SHP77 (cell line): ENCODE measurements at places on chromosomes 16 and 17.
A peak's percentile ranks its signal among the peaks of the same experiment; 100 is the strongest.

GRCh38 chr16:14609716-14610115 is 20.3 kb downstream of the PARN start:
- no peak for DNase-seq

- no peak for DNase-seq
Observed at GRCh38 chr16:25010542-25010941, 4.6 kb downstream of the ARHGAP17 start.

- DNase-seq: peak; percentile 30
Observed at GRCh38 chr17:17792551-17793377, 44.0 kb downstream of the SREBF1 start.

DNA sequence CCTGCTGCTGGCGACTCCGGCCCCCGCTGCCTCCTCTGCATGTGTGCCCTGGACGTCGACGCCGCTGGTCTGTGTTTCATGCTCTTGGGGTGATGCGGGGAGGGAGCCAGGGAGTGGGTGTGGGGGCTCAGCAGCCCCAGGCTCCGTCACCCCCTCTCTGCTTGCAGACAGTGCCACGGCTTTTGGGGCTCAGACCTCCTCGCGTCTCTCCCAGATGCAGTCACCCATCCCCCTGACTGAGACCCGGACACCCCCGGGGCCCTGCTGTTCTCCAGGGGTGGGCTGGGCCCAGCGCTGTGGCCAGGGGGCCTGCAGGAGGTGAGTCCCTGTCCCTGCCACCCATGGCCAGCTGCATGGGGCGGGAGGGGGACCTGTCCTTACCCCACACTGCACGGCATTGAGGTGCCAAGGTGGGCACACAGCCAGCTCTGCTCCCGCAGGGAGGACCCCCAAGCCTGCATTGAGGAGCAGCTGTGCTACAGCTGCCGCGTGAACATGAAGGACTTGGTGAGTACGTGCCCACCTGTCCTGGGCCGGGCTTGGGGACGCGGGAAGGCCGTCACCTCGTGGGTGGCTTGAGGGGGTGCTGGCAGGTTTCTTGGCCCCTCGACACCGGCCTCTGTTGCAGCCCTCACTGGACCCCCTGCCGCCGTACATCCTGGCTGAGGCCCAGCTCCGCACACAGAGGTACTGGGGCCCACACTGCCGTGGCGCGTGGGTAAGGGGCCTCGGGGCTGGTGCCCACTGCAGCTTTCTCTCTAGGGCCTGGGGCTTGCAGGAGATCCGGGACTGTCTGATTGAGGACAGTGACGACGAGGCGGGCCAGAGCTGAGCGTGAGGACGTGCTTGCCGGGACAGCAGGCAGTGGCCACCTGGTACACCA is 8.4 kb downstream of the CTU2 start:
- DNase-seq: no peak

GRCh38 chr16:49352892-49353291 is 20.7 kb upstream of the C16orf78 start:
- DNase-seq: no peak

- DNase-seq: no peak
Observed at GRCh38 chr17:69450918-69451317, 36.4 kb downstream of the MAP2K6 start.

DNA sequence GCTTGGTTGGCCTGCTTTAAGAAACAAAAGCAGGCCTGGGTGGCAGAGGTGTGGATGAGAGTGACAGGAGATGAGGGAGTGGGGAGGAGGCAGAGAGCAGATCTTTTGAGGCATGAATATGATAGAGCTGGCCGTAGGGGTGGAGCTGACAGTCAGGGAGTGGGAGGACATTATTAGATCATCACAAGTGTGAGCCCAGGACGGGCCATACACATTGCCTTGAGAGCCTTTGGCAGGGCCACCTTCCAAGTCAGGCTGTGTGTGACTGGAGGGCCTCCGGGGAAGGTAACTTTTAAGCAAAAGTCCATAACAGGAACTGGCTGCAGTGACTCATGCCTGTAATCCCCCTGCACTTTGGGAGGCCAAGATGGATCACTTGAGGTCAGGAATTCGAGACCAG is 26.3 kb downstream of the GINS3 start:
- no peak for DNase-seq

DNA sequence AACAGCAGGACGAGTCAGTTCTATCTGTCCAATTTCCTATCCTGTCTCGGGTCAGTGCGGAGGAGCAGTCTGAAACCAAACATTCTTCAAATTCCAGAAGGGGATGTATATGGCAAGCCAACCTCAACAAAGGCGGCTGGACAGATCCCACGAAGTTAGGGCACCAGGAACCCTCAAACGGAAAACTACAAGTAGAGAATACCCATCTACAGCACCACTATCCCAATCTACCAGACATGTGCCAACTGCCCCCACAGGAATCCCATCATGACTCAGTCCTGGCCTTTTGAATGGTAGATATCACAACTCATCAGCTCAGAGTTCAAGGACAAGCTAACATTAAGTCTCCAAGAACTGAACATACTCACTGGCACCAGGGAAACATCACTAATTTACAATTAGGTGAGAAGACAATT is 2.3 kb downstream of the NAT9 start:
- no peak for DNase-seq

DNA sequence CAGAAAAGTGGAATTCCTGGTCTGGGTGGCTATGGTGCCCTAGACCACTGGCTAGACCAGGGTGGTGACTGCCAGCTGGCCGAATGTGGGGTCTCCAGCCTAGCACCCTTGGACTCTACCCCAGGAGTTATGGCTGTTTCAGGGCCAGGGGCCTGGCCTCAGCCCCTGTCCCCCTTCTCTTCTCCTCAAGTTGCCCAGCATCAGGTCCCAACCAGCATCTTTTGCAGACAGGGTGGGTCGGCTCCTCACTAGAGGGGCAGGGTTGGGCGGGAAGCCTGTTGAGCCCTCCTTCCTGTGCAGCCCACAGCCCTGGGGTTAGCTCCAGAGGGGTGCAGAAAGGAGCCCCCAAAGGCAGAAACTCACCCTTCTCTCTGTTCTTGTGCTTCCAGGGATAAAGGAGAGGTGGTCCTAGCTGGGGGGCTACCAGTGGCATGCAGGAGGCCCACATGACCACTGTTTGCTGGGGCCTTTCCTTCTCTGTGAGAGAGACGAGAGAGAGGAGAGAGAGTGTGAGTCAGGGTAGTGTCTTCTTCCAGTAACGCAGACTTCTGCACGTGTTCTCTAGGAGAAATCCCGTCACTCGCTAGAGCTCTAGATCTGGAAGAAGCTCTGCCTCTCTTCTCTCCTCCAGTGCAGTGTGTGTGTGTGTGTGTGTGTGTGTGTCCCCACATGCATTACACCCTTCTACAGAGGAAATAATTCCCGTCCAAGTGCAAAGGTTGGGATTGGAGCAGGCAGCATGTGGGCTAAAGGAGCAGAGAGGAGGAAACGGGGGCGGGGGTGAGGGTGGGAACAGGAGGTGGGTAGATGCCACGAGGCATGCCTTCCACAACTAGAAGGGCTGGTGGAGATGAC is 209.4 kb downstream of the SEC14L1 start:
- no peak for DNase-seq

- DNase-seq: no peak
Observed at GRCh38 chr17:28384281-28385036, 13.0 kb downstream of the SARM1 start.

DNA sequence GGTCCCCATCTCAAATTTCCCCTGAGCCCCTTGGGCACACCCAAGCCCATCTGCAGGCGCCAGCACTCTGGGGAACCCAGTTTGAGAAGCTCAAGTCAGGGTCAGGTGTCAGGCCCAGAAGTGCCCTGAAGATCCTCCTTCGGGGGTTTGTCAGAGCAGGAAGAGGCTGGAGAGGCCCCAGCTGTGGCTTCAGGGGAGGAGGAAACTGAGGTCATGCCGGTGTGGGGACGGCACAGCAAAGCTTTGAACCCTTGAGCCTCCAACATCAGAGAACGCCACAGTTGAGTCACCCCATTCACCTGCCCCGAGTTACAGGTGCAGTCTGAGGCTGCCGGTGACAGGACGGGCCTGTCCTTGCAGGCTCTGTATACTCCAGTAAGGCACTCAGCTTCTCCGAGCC is 140.2 kb upstream of the CIBAR2 start:
- DNase-seq: no peak
